NCI-H460 (cell line): ENCODE measurements at places on chromosomes 5 and 9.
A peak's percentile ranks its signal among the peaks of the same experiment; 100 is the strongest.

DNA sequence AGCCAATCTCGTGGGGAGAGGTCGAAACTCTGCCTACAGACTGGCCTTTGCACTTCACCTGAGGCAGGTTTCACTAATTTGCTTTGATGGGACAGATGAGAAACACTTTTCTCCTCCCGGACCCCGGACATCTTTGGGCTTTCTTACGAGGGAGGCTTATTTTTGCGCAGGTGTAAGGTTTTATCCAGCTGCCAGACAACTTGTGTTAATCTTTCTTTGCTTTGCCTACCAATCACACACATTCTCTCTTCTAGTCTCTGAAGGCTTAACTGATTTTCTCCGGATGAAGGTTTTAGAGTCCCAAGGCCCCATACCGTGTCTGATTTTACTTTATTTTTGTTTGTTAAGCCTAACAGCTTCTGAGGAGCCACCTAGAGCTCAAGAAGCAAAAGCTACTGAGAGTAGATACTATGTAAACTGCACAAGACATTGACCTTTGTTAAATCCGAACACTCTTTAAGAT is 436 bp upstream of the EMB start:
- DNase-seq, result no peak

DNA sequence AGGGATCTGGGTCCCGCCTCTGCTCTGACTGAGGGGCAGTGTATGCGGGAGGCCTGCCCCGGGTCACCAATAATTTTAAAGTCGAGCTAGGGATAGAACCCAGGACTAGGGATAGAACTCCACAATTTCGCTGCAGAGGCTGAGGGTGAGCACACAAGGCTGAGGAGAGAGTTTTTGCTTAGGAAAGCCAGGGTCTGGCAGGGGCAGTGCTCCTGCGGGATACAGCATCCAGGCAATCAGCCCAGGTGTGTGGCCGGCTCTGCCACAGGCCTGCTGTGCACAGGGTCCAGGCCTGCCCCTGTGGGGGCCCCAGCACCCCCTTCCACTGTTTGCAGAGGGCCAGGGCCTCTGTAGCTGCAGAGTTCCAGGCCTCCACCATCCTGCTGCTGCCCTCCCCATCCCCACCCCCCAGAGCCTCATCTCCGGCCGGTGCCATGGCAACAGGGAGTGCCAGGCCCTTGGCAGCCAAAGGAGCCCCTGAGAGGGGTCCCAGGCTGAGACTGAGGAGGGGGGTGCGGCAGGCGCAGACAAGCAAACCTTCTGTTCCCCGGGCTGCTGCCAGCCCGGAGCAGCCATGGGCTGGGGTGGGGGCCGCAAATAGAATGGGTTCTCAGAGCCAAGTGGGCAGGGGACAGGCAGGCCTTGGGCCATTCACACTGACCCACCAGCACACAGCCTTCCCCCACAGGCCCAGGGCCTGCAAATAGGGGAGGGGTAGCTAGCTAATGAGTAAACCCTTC is 8.6 kb downstream of the PDGFRB start:
- no peak for DNase-seq

DNA sequence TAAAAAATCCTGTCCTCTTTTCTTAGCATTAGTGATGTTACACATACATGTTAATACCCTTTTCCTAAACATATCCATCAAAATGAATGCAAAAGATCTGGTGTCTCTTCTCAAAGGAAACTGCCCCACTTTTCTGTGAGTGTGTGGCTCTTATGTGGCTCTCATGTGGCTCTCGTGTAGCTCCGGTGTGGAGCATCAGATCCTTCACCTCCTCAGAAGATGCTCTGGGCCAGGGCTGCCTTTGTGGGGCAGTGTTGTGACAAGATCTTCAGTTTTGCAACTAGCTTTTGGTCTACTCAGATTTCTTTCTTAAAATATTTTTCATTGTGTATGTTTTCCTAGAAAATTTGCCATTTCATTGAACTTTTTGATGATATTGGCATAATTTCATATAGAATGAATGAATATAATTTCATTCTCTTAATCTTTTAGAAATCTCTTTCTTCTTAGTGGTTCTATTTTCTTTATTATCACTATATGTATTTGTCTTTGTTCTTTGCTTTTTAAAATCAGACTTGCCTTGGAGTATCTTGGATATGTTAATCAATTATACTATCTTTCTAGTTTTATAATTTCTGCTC is 19.4 kb downstream of the GARNL3 start:
- peak; percentile 7 for DNase-seq

DNA sequence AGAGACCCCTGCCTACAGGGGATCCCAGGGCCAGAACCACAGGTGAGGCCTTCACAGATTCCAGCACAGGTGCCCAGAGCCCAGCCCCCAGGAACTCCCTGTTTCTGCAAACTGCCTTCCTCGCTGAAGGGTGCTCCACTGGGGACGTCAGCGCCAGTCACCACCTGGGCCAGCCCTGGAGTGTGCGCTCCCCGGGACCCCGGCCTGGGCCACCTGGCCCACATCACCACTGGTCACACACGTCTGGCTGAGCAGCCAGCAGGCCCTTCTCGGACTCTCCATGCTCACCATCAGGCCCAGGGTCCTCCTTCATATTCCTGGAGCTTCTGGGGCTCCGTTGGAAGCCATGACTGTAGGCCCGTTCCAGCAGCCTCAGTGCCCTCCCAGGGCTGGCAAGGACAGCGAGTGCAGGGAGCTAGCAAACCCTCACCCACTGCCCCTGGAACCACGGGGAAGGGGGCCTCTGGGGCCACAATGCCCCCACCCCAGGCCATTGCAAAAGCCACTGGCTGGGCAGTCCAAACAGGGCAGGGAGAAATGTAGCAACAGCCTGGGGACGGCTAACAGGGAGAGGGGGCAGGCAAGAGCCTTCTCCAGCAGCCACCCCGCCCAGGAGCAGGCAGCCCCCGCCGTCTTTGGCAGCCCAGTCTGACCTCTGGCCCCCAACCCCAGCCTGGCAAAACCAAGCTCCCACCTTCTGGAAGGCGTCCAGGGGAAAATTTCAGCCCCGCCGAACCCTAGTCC is 1.3 kb downstream of the AGPAT2 start:
- DNase-seq, result no peak

- no peak for DNase-seq
Measured at GRCh38 chr9:136975644-136976043, 1.7 kb upstream of the PTGDS start.

DNA sequence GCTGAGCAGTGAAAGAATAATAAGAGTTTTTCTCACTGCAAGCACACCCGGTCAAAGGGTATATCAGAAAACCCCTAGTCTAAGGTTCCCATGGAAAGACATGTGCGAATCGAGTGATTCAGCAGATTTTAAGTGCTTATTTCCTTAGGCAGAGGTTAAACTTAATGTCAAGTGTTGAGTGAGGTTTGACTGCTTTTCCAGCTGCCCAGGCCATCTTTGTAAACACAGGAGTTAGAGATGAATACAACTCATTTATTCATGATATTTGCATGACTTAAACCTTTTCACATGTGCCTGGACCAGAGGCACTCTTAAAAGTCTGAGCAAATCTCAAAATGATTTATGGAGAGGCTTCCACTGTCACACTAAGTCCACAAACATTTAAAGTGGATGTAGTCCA is 137.8 kb upstream of the RGMB start:
- DNase-seq, result peak; percentile 6

- DNase-seq, result no peak
Measured at GRCh38 chr5:134521841-134522240, 3.6 kb upstream of the JADE2 start.

DNA sequence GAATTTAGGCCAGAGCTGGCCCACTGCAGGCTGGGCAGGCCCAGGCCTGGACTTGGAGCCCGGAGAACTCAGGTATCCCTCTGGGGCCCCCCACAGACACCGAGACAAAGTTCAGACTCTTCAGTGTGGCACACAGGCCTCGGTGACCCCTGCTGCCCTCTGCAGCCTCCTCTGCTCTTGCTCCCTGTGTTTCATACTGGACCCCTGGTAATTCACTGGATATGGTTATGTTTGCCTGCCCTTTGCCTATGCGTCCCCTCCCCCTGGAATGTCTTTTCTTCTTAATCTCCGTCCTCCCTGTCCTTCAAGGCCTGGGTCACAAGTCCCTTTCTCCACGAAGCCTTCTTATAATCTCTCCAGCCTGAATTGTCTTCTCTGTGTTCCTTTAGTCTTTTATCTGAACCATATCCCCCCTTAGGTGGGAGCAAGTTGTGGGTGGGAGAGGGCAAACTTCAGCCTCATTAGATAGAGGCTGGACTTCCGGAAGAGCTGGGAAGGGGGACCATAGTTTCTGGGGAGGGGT is 30.1 kb downstream of the GSN start:
- no peak for DNase-seq

GRCh38 chr9:2128618-2129017 is 113.5 kb downstream of the SMARCA2 start:
- no peak for DNase-seq
